ENCODE measurements at places on chromosomes 6 and 20.

GRCh38 chr6:24006254-24006653 is 119.8 kb upstream of the NRSN1 start:
- DNase-seq = no peak

DNA sequence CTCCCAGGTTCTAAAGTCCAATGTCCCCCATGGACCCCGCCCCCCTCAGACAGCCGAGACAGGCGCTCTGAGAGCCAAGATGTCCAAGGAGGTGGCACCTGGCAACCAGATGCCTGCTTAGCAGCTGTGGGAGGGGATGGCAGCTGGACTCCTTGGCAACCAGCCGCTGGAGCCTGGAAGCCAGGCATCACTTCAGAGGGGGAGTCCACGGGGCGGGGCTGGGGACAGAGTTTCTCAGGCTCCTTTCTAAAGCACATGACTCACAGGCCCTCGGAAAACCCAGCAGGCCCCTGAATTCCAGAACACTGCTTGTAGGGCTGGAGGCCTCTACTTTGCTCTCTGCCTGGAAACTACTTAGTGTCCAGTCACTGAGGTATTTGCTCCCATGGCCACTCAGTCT is 51.5 kb downstream of the PREX1 start:
- DNase-seq = no peak

- no peak for DNase-seq
Observed at GRCh38 chr20:57660922-57661745, 40.9 kb upstream of the ZBP1 start.

- no peak for DNase-seq
Observed at GRCh38 chr6:127475823-127476176, 16.6 kb upstream of the KIAA0408 start.

GRCh38 chr20:59455402-59456341 is 148.7 kb upstream of the PHACTR3 start:
- peak; percentile 3 for DNase-seq

DNA sequence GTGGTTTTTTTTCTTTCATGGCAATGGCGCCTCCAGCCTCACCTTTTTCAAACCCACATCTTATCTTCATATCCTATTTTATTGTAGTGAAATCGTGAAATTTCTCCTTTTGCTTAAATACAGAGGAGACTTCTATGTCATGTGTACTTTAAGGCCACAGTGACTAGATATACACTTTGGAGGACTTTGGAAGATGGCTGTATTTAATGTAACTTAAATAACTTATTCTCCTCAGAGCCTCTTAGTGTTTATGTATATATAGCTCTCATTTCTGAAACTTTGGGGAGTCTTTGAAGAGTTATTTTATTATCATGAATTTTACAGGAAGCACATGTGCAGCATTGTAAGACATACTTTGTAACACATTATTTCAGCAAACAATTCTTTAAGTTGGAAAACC is 968 bp downstream of the LAMA2 start:
- no peak for DNase-seq

DNA sequence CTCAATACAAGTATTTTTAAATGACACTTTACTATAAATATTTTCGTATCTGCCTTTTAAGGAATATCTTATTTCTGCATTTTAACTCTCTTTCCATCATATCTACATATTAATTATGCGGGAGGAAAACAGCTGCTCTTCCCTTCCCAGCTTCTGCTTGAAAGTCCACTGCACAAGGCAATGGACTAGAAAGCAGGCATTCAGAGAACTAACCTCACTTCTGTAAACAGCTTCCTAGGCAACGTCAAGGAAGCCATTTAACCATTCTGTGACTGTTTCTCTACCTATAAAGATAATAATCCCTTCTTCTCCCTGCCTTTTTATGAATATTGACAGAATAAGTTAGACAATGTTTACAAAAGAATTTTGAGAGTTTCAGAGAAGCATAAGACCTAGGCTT is 319.4 kb downstream of the BTBD9 start:
- no peak for DNase-seq

- DNase-seq = no peak
Observed at GRCh38 chr20:11332381-11332780, 585.3 kb upstream of the BTBD3 start.

DNA sequence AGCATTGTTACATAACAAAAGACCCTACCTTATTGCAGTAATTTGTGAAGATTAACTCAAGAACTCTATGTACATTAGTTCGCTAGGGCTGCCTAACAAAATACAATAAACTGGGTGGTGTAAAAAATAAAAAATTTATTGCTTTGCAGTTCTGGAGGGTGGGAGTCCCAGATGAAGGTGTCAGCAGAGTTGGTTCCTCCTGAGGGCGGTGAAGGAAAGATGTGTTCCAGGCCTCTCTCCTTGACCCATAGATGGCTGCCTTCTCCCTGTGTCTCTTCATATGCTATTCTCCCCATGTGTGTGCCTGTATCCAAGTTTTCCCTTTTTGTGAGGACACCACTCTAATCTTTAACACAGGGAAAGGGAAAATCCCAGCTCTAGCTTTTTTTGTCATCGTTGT is 305 bp upstream of the VNN1 start:
- DNase-seq = no peak

DNA sequence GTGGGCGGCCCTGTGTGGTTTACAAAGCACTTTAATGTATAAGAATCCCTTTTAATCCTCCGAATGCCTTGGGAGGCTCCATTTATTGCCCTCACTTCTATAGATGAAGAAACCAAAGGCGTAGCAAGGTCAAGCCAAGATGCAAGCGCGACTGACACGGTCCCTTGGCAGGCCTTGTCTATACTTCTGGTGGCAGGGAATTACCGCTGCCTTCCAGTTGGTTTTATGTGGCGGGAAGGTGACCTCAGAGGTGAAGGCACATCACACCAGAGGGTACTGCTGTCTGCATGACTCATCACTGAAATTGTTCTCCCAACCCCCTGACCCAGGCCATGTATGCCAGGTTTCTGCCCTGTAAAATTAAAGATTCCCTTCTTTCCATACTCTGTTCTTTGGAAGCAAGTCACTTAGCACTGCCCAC is 36.1 kb upstream of the NAA20 start:
- no peak for DNase-seq

DNA sequence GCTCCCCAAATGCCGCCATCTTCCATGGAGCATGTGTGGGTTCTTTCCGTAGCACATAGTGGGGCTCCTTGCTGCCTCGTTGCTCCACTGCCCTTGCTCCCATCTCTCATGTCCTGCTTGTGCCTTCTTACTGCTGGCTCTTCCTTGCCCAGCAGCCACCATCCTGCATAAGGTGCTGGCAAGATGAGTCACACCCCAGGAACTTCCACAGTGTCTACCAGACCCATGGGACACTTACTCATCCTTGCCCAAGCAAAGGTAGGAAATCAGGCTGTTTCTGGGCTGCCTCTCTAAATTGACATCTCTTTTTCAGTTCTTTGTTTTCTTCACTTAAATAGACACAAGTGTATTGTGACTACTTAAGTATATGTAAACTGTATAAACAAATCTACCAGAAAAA is 39.4 kb upstream of the RGS17 start:
- no peak for DNase-seq

DNA sequence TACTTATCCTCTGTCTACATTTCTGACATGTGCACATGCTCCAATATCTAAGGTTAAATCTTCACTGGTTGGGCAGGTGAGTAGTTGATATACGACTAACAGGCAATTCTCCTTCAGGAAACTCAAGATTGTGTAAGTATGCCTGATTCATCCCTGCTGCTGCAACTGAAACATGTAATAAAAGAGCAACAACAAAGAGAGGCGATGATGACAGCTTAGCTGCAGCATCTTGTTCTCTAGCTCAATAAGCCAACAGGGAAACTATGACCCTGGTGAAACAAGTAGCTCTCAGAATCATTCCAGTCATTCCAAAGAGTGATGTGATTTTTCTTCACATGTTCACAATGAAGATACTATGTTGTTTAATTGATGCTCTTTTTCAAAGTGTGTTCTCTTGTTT is 74.4 kb downstream of the ELOVL4 start:
- DNase-seq = no peak

- no peak for DNase-seq
Observed at GRCh38 chr6:111745186-111745585, 128.1 kb downstream of the FYN start.

Data from immature natural killer cell (primary cell).